ENCODE measurements at places on chromosomes 13 and 19.

- DNase-seq: no peak
Observed at GRCh38 chr13:111283991-111284390, 36.5 kb upstream of the TEX29 start.

- no peak for DNase-seq
Observed at GRCh38 chr13:110351636-110352420, 44.7 kb downstream of the COL4A2 start.

- no peak for DNase-seq
Observed at GRCh38 chr13:99982036-99982730, 599 bp downstream of the ZIC2 start.

DNA sequence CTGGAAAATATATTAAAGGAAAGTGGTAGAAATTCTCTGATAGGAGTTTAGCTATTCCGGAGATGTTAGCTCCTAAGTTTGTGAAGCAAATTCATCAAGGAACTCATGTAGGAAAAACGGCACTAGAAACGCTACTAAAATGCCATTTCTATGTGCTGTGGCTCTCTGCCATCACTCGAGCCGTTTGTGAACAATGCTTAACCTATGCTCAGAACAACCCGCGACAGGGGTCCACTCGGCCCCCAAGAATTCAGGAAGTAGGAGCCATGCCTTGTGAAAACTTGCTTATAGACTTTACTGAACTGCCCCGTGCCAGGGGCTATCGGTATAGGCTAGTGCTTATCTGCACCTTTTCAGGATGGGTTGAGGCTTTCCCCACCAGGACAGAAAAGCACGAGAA lies 14.2 kb upstream of the SLC15A1 start:
- no peak for DNase-seq

DNA sequence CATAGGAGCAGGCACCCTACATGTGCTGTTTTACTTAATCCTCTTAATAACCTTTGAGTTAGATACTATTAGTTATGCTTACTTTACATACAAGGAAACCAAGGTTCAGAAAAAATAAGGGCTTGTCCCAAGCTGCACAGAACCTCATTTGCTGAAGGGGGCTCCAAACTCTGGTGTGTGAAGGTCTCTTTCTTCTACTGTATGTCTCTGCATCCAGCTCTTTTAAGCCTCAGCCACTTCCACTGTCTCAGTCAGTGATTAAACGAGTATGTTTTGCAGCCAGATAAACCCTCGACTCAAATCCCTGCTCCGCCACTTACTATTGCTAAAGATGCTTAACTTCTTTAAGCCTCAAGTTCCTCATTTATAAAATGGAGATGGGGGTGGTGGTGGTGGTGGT lies 112.4 kb upstream of the WASF3 start:
- no peak for DNase-seq

DNA sequence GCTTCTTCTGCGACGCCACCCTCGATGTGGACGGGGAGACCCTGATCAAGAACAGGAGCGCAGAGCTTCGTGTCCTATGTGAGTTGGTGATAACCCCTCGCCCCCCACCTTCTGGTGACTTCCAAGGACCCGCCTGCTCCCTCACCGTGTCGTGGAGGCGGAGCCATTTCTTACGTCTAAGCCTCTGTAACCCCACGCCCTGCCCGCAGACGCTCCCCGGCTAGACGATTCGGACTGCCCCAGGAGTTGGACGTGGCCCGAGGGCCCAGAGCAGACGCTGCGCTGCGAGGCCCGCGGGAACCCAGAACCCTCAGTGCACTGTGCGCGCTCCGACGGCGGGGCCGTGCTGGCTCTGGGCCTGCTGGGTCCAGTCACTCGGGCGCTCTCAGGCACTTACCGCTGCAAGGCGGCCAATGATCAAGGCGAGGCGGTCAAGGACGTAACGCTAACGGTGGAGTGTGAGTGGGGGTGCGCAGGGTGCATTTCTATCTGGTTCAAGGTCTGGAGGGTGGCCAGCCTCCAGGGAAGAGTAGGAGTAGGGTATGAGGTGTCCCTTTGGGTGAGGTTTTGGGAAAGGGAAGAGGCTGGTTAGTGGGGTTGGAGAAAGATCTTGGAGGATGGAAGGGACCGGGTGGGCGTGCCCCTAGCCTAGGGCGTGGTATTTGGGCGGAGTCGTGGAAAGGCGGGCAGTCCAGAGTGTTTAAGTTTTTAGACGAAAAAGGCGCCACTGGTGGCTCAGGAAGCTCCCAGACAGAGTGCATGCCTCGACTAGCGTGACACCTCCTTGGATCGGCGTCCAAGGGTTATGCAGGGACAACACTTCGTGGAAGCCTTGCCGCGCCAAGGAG lies 3.3 kb downstream of the ICAM5 start:
- no peak for DNase-seq
